Activated T-helper 17 cell treated with anti-CD3 and anti-CD28 coated beads, Interleukin-2, amount 50 U/mL, for 72 hours (primary cell): ENCODE measurements at places on chromosomes 12 and 14.

DNA sequence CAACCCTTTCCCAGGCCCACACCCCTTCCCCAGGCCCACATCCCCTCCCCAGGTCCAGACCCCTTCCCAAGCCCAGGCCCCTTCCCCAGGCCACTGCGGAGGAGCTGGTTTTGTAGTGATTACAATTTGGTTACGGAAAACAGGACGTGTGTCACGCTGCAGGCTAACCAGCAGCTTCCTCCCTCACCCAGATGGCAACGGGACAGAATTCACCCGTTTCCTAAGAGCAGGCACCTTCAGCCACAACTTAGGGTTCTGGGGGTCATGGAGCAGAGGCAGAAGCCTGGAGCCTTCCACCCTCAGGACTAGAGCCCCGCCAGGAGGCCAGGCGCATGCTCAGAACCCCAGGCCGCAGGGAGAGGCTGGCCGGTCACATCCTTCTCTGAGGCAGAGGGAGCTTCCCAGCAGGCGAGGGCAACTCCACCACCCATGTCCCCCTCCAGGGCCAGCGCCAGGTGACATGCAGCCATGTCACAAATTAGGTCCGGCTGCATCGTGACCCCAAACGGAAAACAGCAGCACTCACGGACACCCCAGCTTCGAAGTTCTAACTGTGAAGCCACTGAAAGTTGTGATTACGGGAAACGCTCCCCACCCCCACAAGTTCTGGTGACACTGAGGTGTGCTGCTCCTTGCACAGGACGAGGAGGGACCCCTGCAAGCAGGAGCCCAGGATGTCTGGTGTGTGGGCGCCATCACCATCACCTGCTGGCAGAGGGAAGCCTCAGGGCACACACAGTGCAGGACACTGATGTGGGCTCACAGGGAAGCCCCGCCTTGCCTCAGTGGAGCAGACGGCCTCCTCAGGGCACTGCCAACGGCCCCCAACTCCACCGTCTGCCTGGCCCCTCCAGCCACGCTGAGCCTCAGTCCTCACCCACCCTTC lies 7.7 kb downstream of the BRF1 start:
- ATAC-seq: peak; percentile 66

GRCh38 chr14:30210630-30211029 lies 283.0 kb upstream of the PRKD1 start:
- no peak for ATAC-seq

GRCh38 chr14:105299654-105300541 lies 903 bp downstream of the BRF1 start:
- peak; percentile 8 for ATAC-seq

- ATAC-seq: no peak
Observed at GRCh38 chr12:21613931-21614330, 9.3 kb upstream of the GYS2 start.

DNA sequence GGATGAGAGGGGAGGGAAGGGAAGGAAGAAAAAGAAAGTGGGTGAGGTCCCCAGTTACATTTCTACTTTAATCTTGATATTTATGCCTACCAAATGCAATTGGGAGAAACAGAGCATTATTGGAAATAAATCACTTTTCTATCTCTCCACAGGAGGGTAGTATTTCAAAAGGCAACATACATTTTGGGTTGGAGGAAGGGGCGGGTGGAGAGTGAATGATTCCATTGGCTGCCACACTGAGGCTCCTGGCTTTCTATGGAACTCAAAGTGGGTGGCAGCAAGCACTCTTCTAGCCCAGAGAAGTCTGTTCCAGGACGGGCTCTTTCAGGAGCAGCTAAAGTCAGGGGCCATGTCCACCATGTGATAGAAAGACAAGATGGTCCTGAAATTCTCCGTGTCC lies 441.3 kb downstream of the DAD1 start:
- ATAC-seq: no peak

DNA sequence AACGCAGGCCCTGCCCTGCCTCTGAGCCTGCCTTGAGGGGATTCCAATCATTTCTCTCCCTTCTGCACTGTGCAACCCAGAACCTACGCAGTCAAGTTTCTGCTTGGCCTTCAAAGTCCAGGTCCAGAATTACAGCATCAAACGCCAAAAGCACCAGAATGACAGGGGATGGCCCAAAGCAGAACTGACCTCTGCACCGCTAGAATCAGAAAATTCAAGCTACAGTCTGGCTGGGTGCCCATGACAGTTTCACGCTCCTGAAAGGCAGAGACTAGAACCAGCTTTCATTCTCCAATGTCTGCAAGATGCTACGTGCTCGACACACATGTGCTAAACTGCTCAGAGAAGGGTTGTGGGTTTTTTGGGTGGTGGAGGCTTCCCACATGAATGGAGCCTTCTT lies 4.1 kb downstream of the CLMN start:
- ATAC-seq: no peak

DNA sequence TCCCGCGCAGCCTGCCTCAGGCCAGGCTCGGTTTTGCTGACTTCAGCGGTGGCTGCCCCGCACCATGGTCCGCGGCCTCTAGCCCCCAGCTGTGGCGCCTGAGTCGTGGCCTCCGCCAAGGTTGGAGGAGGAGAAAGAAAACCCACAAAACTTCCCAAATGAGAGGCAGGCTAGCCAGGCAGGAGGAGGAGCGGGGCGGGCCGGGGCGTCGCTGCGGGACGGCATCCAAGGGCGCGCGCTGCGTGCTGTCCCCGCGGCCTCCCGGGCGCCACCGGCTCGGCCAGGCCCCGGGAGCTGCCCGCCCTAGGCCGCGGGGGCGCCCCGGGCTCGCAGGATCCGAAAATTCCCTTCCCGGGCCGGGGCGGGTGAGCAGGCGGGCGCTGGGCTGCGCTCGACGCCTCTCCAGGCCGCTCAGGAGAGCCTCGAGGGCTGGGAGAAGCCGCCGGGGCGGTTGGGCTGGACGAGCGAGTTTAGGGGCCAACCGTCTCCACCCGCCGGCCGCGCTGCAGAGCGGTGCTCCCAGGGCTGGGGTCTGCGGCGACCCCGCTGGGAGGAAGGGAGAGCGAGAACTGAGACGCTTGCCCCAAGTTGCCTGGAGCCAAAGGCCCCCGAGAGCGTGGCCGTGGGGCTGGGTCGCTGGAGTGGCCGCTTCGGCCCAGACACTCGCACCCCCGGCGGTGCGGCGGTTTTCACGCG lies at the start of gene EFS:
Gene EFS (minus strand): TSS at position 137 of the 696 bp plus-strand sequence. CDS start 147 bp downstream, outside the sequence.
- no peak for ATAC-seq

GRCh38 chr14:63875311-63875710 lies 22.5 kb downstream of the SYNE2 start:
- no peak for ATAC-seq
